Stimulated activated CD8-positive, alpha-beta memory T cell treated with anti-CD3 and anti-CD28 coated beads, Interleukin-7, amount 100 ng/mL, for 4 hours (primary cell): ENCODE measurements at places on chromosomes 16 and 17.

DNA sequence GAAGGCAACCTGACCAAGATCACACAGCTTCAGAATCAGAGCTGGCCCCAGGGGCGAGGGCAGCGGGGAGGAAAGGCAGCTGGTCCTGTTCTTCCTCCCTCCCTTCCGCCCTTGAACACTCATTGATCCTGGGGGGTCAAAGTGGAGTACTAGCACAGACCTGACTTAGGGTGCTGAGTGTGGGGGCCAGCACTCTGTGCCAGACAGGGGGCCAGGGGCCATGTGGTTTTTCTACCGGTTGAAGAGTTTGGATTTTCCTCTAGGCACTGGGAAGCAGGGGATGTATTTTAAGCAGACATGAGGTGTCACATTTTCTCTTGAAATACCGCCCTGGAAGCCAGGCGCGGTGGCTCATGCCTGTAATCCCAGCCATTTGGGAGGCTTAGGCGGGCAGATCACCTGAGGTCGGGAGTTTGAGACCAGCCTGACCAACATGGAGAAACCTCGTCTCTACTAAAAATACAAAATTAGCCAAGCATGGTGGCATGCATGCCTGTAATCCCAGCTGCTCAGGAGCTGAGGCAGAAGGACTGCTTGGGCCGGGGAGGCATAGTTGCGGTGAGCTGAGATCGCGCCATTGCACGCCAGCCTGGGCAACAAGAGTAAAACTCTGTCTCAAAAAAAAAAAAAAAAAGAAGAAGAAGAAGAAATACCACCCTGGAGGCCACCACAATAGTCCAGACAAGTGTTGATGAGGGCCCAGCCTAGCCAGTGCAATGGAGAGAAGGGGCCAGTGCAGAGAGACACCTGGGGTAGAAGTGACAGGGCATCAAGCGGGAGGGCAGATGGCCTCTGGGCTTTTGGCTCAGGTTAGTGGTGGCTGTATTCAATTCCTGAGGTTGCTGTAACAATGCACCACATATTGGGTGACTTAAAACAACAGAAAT is 15.3 kb downstream of the OSBPL7 start:
- DNase-seq, result no peak

DNA sequence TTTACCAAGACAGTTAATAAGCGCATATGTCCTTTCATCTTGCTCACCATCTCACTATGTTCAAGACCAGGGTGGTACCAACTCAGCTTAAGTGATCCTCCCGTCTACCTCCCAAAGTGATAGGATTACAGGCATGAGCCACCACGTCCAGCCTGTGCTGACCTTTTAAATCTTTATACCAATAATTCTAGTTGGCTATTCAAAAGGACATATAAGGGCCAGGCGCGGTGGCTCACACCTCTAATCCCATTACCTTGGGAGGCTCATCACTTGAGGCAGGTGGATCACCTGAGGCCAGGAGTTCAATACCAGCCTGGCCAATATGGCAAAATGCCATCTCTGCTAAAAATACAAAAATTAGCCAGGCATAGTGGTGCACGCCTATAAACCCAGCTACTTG is 2.4 kb downstream of the CEP95 start:
- no peak for DNase-seq

GRCh38 chr16:19294156-19294649 is 8.7 kb downstream of the CLEC19A start:
- DNase-seq, result no peak

DNA sequence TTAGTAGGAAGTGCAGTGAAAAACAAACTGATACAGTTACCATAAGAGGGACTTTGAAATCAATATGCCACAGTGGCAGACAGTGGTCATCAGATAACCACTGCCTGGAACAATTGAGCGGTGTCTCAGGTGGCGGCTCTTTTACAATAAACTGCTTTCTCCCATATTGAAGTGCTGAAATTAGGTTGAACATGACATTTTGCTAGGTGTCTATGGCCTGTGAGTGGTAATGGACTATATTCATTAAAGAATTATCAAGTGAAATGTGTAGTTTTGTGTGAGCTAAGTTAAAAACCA is 214.7 kb downstream of the RPTOR start:
- no peak for DNase-seq

DNA sequence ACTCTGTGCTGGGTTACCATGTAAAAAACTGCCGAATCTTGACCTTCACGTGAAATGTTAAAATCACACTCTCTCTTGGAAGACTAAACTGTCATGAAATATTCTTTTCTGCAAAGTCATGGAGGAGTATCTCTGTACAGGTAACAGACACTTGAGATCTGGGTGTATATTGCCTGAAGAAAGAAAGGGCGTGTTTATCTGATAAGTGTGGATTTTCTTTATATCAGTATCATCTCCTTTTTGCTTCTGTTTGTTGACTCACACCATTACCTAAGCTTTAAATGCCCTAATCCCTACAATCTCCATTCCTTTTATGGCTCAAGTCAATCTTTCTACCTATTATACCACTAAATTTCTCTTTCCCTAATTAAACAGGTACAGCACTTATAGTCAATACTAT is 673.2 kb upstream of the SOX9 start:
- DNase-seq, result no peak

- DNase-seq, result no peak
Observed at GRCh38 chr17:7479213-7480088, at the start of gene ZBTB4. Gene ZBTB4 (minus strand): TSS chr17:7479631. CDS start chr17:7466801, 12,830 bp downstream.

DNA sequence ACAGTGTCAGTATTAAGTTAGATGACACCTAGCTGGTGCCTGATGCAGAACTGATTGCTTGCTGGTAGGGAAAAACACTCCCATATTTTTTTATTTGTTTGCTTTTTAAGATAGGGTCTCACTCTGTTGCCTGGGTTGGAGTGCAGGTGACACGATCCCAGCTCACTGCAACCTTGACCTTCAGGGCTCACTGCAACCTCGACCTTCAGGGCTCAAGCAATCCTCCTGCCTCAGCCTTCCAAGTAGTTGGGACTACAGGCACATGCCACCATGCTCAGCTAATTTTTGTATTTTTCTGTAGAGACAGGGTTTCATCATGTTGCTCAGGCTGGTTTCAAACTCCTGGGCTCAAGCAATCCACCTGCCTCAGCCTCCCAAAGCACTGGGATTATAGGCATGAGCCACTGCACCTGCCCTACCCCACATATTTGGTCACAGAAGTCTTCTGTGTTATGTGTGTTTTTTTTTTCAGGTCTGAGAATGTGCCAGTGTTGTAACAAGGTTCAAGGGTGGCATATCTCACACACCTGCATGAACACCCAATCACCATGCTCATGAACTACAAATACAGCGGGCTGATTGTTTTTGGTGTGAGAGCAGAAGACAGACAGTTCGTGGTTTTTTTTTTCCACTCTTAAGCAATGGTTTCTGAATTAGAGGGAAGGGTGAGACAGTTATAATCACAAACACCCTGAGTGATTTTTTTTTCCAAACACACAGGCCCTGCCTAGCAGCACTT is 22.8 kb downstream of the SPAG9 start:
- no peak for DNase-seq
